ENCODE measurements at places on chromosomes 2 and 18.

GRCh38 chr2:156189143-156189542 is 143.4 kb downstream of the NR4A2 start:
- DNase-seq = peak; percentile 85

- no peak for DNase-seq
Measured at GRCh38 chr2:57809230-57809629, 237.4 kb upstream of the VRK2 start.

DNA sequence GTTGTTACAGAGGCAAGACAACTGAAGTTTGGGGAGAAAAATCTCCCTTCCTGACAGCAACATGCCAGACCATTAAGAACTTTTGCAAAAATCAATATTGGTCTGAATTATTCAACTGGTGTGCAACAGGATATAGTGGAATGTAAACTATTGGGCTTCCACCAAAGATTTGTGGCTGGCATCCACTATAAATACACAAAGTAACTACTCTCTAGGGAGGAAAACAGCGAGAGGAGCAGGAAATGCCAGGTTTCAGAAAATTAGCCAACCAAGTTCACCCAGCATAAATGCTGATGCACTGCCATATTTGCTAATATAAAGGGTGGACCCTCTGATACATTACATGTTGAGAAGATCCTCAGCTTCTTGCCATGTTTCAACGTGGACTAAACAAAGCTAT is 267.6 kb upstream of the LYPD1 start:
- no peak for DNase-seq

DNA sequence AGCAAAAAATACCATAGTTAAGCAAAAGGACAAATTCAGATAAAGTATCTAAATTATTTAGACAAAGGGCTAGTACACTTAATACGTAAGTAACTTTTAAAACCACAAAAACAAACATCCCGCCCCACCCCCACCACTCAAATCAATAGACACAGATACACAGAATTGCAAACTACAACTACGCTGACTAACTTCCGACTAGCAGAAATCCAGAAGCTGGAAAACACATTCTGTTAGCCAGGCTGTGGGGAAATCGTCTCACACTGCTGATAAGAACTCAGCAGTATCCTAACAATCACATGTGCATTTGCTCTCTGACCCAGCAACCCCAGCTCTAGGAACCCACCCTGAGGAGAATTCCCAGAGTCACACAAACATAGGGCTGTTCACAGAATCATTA is 16.6 kb downstream of the FAM168B start:
- DNase-seq = no peak

- DNase-seq = no peak
Measured at GRCh38 chr2:220915092-220915623, 656.9 kb downstream of the EPHA4 start.

GRCh38 chr2:158357699-158358098 is 98.9 kb downstream of the CCDC148 start:
- DNase-seq = no peak

DNA sequence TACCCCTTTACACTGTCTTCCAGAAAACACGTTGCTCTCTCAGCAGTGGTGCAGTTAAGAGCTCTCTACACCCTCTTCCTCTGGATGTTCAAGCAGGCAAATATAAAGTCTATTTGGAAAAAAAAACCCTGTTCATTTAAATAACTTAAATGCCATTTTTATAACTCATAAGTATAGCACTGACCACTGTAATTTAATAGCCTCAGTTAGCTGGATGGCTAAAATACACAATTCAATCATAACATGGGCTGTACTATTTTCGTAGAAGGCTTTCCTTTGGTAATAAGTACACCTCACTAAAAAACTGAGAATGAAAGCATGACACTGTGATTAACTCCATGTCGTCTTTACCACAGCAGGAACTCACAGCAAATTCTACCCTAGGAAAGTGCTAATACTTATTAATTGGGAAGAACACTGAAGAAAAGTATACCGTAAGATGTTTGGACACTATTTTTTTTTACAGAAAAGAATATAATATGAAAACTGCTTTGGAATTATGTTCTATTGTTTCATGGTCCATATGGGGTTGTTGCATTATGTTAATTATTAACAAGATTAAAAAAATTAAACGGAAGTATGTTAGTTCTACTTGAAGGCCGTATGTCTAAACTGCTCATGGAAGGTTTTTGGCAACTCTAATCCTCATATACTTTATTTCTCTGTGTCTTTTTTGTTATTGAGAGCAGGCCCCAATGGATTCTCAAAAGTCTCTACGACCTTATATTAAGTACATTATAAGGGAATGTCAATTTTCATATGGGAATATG is 269.1 kb downstream of the ZNF385B start:
- no peak for DNase-seq

DNA sequence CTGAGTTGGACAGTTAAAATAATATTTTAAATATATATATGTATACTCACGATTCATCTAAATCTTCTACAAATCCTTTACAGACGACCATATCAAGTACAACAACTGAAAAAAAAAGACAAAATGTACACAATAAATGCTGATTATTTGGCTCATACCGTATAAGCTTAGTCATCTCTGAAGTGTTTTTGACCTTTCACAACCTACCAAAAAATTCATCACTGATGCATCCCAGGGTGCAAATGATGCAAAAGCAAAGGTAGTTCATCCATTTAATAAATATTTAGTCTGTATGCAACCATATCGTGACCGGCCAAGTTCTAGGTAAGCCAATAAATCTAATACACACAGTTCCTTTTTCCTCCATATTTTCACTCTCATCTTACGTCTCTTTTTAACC is 1.1 kb downstream of the TMX3 start:
- no peak for DNase-seq

DNA sequence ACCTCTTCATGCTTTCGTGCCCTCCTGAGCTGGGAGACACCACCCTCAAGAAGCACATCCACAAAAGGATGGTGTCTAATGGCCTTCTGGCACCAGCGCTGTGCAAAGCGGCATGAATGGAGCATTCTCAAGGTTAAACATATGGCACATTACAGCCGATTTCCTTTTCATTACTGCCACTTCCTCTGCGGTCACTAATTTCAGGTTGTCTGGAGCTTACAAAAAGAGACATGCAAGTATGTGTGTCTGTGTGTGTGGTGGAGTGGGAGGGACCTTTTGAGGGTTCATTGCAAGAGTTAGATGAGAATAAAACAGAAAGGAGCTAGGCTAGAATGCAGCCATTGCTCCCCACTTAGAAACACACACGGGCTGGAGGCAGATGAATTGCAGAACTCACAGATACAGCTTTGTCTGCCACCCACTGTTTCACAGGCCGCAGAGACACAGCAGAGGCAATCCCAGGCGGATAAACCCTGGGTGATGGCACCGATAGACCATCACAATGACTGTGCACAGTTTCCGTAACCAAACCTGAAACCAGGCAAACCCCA is 76.0 kb downstream of the TGIF1 start:
- DNase-seq = peak; percentile 64

DNA sequence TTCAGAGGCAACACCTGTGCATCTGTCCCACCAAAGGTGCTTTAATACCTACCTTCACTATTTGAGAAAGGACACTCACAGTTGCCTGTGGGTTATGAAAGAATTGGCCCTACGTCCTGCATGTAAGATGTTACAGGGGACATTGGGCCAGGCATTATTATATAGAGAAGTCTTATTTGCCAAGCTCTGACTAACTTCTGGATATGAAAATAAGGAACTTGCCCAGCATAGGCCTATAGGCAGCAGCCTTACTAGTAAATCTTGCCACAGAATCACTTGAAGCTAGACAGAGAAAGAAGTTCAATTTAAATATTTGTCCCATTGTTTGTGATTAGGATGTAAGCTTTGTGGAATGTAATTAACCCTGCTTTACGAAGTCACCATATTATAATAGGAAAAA is 41.7 kb downstream of the NLRC4 start:
- DNase-seq = no peak

GRCh38 chr18:69585696-69586095 is 185.0 kb downstream of the DOK6 start:
- DNase-seq = no peak

DNA sequence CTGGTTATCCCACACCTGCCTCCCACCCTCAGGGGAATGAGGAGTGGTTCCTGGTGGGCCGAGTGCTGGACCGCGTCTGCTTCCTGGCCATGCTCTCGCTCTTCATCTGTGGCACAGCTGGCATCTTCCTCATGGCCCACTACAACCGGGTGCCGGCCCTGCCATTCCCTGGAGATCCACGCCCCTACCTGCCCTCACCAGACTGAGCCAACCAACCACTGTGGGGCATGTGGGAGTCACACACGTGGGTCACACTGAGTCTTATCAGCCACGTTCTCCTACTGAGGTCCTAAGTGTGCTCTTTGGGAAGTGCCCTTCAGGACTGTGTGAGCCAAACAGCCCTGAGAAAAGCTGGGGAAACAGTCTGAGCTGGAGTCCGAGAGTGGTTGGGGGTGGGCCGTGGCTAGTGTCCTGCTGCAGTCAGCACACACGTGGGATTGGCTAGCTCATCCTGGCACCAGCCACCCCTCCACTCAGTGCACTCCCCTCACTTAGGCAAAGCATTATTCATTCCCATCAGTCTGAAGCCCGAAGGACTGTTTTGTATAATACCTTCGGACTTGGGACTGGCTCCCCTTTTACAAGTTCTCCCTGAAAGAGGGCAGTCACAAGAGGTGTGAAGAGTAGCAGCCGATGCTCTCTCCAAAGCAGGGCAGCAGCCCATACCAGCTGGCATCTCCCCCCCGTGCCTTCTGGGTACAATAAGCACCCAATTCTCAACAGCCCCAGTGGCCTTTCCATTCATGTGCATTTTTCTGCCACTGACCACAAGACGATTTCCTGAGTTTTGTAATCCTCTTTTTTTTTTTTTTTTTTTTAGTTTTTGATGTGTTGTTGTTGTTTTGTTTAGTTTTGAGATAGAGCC is 4.6 kb downstream of the TIGD1 start:
- DNase-seq = no peak

DNA sequence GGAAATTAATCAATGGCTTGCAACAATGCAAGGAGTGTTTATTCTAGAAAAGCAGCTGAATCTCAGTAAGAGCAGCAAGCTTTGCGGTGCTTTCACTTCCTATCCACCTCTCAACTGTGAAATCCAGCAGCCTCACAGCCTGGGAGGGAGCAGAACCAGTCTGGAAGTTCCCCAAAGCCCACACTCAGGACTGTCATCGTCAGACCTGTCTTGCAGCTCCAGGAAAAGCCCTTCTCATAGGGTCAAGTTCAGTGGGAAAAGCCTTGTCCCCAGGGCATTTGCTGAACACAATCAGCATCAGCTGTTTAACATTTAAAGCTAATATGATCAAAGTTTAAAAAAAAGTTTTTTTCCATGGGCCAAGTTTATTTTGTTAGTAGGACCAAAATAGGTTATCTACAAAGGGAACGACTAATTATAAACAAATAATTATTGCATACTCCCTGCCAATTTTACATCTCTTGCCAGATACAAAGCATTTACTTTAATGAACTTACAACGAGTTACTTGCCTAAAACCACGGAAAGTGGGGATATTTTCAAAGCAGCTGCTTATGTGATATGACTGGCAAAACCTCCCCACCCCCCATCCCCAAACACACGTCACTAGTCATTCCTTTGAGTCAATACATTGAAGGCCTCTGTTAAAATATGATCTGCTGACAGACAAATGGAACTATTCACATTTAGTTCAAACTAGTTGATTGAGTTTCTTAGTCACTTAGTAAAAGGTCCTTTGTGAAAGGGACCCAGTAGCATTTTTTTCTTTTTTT is 36.8 kb downstream of the PARD6G start:
- DNase-seq = no peak

GRCh38 chr2:38105922-38106321 is 30.0 kb upstream of the CYP1B1 start:
- DNase-seq = no peak

DNA sequence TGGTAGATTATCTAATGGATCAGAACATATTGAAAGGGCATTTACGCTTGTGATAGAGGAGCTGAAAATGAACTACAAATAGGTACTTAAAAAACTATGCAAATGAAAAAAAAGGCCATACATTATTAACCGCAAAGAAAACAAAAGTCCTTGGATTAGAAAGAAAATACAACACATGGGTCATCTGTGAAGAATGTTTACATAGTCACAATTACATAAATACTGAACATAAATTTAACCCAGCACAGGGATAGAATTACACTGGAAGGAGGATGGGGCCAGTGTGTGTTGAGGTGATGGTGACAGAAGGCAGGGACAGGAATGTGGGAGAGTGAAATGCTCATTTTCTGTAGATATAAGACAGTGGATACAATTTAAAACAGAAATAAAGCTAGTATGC is 6.6 kb downstream of the NTSR2 start:
- DNase-seq = no peak

DNA sequence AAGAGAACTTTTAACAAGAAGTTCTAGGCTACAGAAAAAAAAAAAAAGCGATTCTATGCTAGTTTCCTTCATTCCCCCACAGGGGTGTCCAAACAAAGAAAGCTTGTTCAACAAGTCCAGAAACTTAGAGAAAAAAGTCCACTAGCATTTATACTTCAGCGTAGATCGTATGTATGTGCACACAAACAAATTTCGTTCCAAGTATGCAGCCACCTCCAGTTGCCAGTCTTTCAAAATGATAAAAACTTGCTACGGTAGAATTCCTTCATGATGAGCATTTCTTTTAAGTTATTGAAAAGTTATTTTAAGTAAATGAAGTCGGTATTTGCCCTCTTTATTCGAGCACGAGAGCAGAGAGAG is 3.7 kb upstream of the OTX1 start:
- no peak for DNase-seq

GRCh38 chr2:148917431-148917830 is 42.4 kb downstream of the KIF5C start:
- no peak for DNase-seq

- DNase-seq = no peak
Measured at GRCh38 chr2:144012304-144012703, 507.6 kb downstream of the ZEB2 start.

DNA sequence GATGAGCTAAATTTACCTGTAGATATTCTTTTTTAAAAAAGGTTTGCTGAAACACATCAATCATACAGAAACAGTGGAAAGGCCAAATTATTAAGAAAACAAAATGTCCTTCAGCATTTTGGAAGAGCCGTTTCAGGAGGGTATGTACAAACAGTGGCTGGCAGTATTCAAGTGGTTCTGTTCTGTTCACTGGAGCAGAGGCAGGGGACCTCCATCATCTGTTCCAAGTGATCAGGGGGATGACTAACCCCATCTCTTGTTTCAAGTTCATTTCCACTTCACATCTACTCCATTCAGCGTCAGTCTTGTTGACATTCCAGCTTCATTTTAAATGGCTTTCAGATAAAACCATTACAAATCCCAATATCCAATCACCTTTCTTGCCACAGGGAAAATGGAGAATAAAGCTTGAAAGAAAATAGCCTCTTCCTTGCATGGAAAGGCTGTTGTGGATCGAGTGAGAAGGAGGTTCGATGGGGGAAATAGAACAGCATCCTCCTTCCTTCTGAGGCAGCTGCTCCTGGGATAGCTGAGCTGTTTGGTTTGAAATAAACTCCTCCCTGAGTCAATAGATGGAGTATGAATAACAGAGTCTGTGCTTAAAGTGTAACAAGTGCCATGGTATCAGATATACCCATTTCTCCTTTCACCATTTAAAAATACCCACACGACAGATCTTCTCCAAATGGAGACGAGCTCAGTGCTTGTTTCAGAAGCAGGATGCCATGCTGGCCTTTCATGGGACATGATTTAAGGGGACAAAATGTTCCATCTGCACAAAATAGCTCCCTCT is 63.7 kb upstream of the OTOF start:
- peak; percentile 84 for DNase-seq

- no peak for DNase-seq
Measured at GRCh38 chr2:219522111-219523030, 8.1 kb downstream of the ASIC4 start.

Measured in SHP77 treated with DMSO at 0.1 percent for 48 hours (cell line).